Esophagus squamous epithelium (tissue), 5 donors: ENCODE measurements at places on chromosomes 13 and 19.

- DNase-seq: no peak
Observed at GRCh38 chr19:51148580-51148979, 6.5 kb downstream of the SIGLEC7 start.

DNA sequence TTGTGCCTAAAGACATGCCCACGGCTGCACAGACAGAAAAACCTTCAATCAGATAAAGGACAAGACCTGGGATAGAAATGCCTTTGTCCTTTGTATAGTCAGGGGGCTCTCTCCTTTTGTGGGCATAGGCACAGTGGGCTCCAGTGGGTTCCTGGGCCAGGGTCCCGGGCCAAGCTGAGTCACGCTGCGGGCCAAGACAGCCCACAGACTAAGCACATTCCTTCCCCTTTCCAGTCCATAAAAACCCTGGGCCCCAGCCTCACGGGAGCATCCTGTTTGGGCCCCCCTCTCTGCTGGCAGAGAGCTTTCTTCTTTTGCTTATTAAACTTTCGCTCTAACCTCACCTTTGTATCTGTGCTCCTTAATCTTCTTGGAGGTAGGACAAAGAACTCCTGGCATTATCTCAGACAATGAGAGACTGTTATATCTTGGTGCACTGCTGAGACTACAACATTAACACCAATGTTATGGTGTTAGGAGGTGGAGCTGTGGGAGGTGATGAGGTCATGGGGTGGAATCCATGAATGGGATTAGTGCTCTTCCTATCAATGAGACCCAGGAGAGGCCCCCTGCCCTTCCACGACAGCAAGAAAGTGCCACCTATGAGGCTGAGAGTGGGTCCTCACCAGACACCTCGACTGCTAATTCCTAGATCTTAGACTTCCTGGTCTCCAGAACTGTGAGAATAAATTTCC, 20.8 kb upstream of the FBXL3 start:
- no peak for DNase-seq

DNA sequence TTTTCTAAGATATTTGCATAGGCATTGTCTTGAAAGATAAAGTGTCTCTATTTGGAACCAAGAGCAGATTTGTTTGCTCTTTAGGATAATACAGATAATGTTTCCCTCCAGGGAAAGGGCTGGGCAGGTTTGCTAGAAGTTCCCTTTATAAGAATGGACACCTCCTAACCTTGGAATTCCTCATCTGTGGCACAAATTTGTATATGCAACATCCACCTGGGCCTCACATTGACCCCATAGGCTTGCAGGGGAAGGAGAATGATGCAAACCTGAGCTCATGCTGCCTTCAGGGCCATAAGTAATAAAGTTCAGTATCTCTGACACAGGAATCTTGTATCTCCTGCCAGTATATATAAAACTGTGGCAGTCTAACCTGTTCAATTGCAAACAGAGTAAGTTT, 508.4 kb upstream of the MIR17HG start:
- no peak for DNase-seq

DNA sequence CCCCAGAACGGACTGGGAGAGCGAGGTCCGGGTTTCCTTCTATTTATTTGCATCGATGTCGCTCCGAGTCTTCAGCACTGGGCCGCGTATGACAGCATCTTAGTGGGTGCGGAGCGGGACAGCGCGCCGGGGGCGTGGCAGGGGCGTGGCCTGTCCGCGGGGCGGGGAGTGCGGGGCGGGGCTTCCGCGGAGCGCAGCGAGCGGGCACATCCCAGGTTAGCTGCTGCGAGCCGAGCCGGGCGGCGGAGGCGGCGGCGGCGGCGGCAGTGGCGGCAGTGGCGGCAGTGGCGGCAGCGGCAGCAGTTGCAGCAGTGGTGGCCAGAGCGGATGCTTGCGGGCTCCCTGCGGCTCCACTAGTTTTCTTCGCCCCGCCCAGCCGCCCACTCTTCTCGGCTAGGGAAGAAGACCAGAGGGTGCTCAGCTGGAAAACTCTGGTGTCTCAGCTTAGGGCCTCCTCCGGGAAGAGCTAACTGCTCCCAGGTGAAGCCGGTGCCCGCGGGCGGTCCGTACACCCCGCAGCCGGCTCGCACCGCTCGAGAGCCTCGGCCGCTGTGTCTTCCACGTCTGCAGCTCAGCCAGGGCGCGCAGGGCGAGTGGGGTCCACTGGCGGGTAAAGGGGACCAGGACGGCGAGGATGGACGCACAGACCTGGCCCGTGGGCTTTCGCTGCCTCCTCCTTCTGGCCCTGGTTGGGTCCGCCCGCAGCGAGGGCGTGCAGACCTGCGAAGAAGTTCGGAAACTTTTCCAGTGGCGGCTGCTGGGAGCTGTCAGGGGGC, at the start of gene GPC5:
GPC5 (plus strand) TSS at position 209 of the 776 bp plus-strand sequence.
- DNase-seq: no peak
